ENCODE measurements at places on chromosomes 13 and 19.

DNA sequence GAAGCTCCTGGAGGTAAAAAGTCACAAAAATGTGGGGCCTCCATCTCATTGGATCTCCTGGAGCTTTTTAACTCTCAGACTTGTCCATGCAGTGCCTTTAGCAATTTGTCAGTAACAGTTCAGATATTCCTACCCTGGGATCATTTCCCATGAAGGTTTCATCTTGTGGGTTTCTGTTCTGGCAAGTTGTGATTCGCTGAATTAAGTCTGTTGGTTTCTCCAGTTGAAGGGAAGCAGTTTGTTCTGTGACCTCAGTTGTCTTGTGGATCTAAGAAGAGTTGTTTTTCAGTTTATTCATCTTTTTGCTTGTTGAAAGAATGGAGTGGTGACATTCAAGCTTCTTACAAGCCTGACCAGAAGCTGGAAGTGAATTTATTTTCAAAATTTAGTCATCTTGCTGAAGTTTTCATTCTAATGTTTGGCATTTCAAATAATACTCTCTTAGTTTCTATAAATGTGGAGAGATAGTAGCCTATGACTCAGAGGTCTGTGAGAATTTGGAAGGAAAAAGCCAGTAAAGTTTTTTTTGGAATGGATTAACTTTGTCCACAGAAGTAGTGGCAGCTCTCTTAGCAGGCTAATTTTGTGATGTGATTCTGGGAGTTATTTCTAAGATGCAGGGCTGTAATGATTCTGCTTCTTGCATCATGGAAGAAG lies 120.1 kb upstream of the CSNK1A1L start:
- DNase-seq = no peak

GRCh38 chr13:107234319-107235073 lies 666.6 kb upstream of the ARGLU1 start:
- no peak for DNase-seq

DNA sequence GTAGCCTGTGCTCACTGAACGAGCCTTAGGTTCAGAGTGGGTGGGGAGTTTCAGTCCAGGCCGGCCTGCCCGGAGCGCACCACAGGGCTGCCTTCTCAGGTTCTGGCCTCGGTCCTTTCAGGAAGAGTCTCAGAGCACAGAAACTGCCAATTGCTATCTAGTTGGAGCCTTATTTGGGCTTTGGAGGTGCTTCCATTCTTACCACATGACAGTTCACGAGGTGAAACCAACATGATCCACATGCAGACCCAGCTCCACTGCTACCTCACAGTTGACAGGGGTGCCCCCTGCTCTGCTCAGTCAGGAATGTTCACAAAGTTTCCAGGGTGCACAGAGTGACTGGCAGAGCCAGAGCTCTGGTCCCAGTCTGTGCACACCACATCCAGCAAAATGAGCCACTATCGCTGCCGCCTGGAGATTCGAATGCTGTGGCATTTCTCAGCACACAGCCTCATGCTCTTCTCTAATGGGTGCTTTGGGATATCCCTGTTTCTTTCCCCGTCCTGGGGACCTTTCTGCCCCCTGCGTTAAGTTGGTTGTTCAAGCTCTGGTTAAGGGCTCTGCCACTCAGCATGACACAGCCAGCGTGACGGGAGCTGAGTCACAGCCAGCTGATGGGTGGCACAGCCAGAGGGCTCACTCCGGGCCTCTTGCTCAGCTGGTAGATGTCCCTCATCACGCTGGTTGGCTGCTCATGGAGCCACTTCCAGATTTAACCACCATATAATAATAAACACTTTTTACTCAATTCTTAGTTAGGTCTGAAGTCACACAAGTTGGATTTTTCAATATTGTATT lies 7.5 kb upstream of the SACS start:
- DNase-seq = no peak

GRCh38 chr19:2478756-2479555 lies 3.0 kb downstream of the GADD45B start:
- no peak for DNase-seq

DNA sequence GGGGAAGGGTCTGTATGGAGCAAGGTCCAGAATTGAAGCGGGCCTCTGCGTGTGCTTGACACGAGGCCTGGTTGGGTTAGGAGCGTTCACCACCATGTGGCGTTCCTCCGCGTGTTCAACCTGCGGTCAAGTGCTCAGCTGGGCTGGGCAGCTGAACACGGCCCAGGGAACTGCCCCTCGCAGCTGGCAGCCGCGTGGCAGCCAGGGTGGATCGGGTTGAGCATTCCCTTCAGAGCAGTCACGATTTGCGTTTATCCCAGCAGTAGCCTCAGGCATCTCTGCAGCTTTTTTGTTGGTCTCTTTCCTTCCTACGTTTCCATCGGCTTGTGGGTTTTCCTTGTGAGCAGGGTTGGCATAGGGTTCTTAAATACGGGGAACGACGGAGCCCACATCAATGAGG lies 28.7 kb upstream of the F2RL3 start:
- DNase-seq = no peak
